ENCODE measurements at places on chromosomes 13 and 19. TPM values are rescaled to one million over a fixed set of nuclear protein-coding genes. Genes with fewer than 3 reads are reported as not detected.

Gene TMEM59L
- not detected for total RNA-seq

Gene DAND5
- not detected for total RNA-seq

Gene F10
- total RNA-seq: not detected

DNA sequence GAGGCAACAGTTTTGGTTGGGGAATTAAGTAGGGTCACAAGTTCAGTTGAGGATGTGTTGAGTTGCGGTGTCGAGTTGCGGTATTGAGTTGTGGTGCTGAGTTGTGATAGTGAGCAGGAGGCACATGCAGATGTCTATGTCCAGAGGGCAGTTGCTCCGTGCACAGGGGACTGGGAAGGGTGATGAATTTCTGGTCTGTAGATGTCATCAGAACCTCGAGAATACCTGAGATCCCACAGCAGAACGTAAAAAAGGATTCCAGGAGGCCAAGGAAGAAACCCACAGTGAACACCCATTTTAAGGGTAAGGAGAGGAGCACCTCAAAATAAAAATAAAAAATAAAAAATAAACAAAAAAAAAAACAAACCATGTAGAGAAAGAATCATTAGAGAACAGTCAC is 354.4 kb upstream of the ARGLU1 start:
- no peak overlapping the region for H3K27ac ChIP-seq
- H3K36me3 ChIP-seq: no peaks in the 10 kb centered on the region
- H3K4me1 ChIP-seq: peaks cover 4% of the 10 kb centered on the region
- no peaks in the 10 kb centered on the region for H3K27me3 ChIP-seq

- H3K4me3 ChIP-seq: no peak overlapping the region
- H3K27me3 ChIP-seq: no peaks in the 10 kb centered on the region
- no peak overlapping the region for H3K27ac ChIP-seq
- no peaks in the 10 kb centered on the region for H3K4me1 ChIP-seq
- no peaks in the 10 kb centered on the region for H3K36me3 ChIP-seq
These were observed 36.1 kb downstream of the TBC1D4 start for GRCh38 chr13:75445717-75446499.

- H3K4me3 ChIP-seq: no peak overlapping the region
- H3K4me1 ChIP-seq: no peaks in the 10 kb centered on the region
- no peak for DNase-seq
- no peaks in the 10 kb centered on the region for H3K36me3 ChIP-seq
- H3K27ac ChIP-seq: no peak overlapping the region
These were observed 375.3 kb downstream of the GPC5 start for GRCh38 chr13:91773591-91774227.

GRCh38 chr19:46716672-46717033 is 261 bp downstream of the PRKD2 start:
- H3K4me3 ChIP-seq: peak overlapping the region; percentile 82
- peak overlapping the region; percentile 95 for H3K27ac ChIP-seq
- no peaks in the 10 kb centered on the region for H3K36me3 ChIP-seq
- no peaks in the 10 kb centered on the region for H3K27me3 ChIP-seq
- no peak for DNase-seq

DNA sequence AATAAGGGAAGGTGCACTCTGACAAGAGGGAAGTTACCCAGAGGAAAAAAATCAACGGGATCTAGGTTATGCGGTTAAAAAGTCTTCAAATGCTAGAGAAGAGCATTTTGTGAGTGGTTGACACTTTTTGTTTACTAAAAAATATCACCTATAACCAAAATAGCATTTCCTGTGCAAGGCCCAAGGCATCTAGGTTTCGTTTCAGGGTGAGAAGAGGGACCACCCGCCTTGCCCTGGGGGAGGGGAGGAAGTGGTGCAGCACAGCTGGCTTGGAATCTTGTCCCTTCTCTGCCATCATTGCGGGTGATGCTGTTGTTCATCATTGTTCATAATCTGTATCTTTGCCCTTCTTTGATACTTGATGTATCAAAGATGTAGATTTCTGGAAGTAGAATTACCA is 80.6 kb downstream of the NUFIP1 start:
- H3K4me1 ChIP-seq: no peaks in the 10 kb centered on the region
- H3K27me3 ChIP-seq: no peaks in the 10 kb centered on the region
- H3K36me3 ChIP-seq: no peaks in the 10 kb centered on the region
- no peak overlapping the region for H3K4me3 ChIP-seq
- H3K27ac ChIP-seq: no peak overlapping the region

DNA sequence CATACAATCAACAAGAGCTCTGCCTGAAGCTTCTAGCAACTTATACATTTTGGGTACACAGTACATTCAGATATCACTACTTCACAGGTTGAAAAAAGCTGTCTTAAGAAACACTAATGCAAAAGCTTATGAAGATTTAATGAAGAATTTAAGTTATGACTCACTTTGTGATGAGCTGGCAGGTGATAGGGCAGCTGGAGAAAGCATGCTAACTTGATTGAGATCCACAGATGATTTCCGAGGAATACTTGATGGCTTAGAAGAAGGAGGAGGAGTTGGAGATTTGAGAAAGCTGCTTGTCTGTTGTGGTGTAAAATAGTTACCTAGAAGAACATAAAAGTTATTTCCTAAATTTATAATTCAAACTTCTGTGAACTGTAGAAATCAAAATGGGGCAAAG is 23.3 kb downstream of the EXOSC8 start:
- H3K27me3 ChIP-seq: no peaks in the 10 kb centered on the region
- DNase-seq: no peak
- H3K4me1 ChIP-seq: no peaks in the 10 kb centered on the region

DNA sequence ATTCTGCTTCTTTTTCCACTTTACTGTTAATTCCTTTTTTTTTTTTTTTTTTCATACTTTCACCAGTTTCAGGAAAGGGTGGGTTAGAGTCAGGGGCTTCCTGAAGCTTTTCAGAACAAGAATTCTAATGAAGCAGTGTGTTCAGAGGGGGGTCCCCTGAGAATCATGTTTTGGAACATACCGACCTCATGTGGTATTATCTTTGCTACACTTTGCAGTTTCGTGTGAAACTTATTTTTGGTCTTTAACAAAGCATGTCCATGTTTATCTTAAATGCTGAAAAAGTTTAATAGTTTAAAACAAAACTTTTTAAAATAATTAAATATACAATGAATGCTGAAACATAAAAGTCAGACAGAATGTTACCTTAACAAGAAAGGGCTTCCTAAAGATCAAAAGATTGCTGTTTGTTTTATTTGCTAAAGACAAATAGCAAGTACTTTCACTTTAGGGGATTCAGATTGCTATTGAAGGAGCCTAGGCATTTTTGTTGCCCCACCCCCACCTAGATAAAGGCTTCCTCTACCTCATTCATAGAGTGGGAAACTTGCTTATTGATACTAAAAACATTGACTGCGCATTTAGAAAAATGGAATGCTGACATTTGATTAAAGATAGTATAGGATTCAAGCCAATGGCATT is 21.1 kb upstream of the POMP start:
- H3K4me3 ChIP-seq: no peak overlapping the region
- H3K27me3 ChIP-seq: no peaks in the 10 kb centered on the region
- H3K36me3 ChIP-seq: no peaks in the 10 kb centered on the region
- H3K4me1 ChIP-seq: peaks cover 9% of the 10 kb centered on the region

GRCh38 chr13:99893567-99893966 is 78.0 kb downstream of the ZIC5 start:
- H3K4me3 ChIP-seq: no peak overlapping the region
- H3K36me3 ChIP-seq: no peaks in the 10 kb centered on the region
- H3K27me3 ChIP-seq: peaks cover 19% of the 10 kb centered on the region
- H3K4me1 ChIP-seq: no peaks in the 10 kb centered on the region

DNA sequence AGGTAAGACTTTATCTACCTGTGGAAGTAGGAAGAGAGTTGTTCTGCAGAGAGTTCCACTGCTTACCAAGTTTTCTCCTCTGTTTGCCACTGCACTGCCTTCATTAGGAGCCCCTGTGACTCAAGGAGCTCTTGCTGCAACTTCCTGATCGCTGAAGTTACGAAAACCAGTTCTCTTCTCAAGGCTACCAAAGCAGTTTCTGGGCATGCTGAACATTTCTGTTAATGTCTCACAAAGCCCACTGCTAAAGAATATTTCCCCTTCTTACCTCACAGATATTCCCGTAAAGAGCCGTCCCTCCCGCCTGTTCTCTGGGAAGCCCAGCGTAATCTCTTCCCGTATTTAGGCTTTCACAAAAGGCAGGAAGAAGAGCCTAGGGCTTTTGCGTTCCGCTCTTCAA is 82.6 kb upstream of the OXGR1 start:
- no peaks in the 10 kb centered on the region for H3K36me3 ChIP-seq
- H3K27me3 ChIP-seq: no peaks in the 10 kb centered on the region
- H3K27ac ChIP-seq: no peak overlapping the region
- no peaks in the 10 kb centered on the region for H3K4me1 ChIP-seq
- H3K4me3 ChIP-seq: no peak overlapping the region

DNA sequence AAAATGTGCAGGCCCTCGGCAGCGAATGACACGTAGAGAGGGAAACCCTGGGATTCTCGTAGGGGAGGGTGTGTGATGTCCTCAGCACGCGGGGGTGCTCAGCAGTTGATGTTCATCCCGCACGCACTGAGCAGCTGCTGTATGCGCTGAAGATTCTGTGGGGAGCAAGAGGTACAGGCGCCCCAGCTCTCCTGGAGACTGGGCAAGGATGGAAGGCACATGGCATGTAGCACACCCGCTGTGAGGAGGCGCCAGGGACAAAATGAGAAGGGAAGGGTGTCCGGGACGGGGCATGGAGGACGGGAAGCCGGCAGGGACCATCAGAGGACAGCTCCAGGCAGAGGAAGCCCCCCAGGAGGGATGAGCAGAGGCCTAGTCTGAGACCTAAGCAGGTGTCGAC is 15.4 kb downstream of the ATP11A start:
- H3K4me1 ChIP-seq: peaks cover 14% of the 10 kb centered on the region
- H3K27me3 ChIP-seq: no peaks in the 10 kb centered on the region
- no peak overlapping the region for H3K4me3 ChIP-seq
- H3K27ac ChIP-seq: no peak overlapping the region
- no peak for DNase-seq
- H3K36me3 ChIP-seq: no peaks in the 10 kb centered on the region

DNA sequence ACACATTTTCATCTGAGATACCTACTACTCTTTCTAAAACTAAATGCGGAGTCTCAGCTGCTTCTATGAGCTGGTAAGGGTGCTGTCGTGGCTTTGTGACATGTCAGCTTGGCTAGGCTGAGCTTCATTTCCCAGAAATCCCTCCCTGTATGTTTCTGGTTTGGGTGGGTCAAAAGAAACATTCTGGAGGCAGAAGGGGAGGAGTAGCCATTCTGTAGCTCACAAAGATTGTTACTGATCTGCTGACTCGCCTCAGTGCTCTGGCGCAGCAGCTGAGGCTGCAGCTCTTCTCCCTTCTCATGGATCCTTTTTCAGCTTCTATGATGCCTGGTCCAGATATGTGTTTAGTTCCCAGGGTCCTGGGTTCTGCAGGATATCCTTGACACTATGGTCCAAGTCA is 114.7 kb downstream of the RAP2A start:
- no peak overlapping the region for H3K4me3 ChIP-seq
- H3K27me3 ChIP-seq: no peaks in the 10 kb centered on the region
- H3K27ac ChIP-seq: no peak overlapping the region
- H3K4me1 ChIP-seq: no peaks in the 10 kb centered on the region
- H3K36me3 ChIP-seq: no peaks in the 10 kb centered on the region
- DNase-seq: no peak

DNA sequence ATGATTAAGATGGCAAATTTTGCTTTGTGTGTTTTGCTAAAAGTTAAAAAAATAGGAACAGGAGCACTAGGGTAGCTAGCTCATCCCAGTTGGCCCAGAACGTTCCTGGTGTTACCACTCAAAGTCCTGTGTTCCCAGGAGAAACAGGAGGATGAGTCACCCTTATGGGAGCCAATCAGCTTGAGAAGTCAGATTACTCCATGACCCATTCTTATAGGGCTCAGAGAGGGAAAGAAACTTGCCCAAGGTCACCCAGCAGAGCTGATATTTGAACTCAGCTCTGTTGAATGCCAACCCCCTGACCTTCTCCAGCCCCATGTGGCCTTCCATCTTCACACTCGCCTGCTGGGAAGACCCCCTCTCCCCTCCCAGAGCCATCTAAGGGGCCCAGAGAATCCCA is 13.0 kb downstream of the NMRK2 start:
- no peaks in the 10 kb centered on the region for H3K36me3 ChIP-seq
- H3K27ac ChIP-seq: no peak overlapping the region
- DNase-seq: no peak
- no peaks in the 10 kb centered on the region for H3K27me3 ChIP-seq

- H3K36me3 ChIP-seq: no peaks in the 10 kb centered on the region
- H3K4me3 ChIP-seq: no peak overlapping the region
- DNase-seq: no peak
- H3K4me1 ChIP-seq: no peaks in the 10 kb centered on the region
These were observed 13.1 kb upstream of the NOTCH3 start for GRCh38 chr19:15213715-15214381.

DNA sequence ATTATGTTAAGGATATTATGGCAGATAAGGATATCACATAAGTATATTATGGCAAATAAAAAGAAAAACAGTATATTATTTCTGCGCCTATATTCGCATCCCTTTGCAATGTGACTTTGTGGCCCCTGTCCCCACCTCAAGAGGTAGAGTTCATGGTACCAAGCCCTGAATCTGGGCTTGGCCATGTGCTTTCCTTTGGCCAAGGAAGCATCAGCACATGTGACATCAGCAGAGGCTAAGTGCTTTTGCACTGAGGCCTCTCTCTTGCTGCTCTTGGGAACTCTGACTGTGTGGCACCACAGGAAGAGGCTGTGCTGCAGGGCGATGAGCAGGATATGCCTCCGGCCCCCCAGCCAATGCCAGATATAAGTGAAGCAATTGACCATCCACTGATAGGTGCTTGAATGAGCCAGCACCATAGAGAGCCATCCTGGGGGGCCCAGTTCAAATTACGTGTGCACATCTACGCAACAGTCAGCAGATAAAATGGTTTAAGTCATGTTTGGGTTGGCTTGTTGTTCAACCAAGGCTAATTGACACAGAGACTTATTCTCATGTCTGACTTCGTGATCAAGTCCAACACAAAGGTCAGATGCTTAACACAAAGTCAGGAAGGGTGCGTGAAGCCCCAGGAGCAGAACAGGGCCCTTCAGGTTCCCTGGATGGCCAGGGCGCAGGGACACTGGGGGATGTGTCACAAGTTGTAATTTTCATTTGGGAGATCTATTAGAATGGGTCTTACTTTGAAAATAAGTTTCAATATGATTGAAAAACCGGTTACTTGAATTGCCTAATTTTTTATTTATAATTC is 173.3 kb downstream of the COL4A1 start:
- no peak overlapping the region for H3K27ac ChIP-seq
- no peaks in the 10 kb centered on the region for H3K36me3 ChIP-seq
- H3K4me1 ChIP-seq: peaks cover 14% of the 10 kb centered on the region
- no peak overlapping the region for H3K4me3 ChIP-seq
- DNase-seq: no peak
- H3K27me3 ChIP-seq: peaks cover 4% of the 10 kb centered on the region

DNA sequence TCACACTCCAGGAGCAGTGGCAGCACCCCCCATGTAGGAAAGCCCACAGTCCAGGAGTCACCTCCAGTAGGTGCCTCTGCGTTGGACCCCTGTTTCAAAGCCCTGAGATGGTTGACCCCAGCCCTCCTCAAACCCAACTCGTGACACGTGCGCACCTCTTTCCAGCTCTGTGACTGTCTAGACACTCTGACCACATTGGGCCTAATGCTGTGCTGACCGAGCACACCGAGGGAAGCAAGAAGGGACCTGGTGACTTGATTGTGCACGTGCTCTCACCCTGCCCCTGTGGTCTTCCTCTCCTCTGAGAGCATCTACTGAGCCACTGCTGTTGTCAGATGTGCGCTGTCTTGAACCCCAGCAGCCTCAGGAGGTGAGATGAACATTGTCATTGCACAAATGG is 22.9 kb upstream of the SLC35E1 start:
- no peak overlapping the region for H3K4me3 ChIP-seq
- DNase-seq: no peak
- H3K27me3 ChIP-seq: no peaks in the 10 kb centered on the region
- H3K36me3 ChIP-seq: no peaks in the 10 kb centered on the region
- peaks cover 69% of the 10 kb centered on the region for H3K4me1 ChIP-seq

Measured in CD4-positive, alpha-beta memory T cell (primary cell).